ENCODE measurements at places on chromosomes 12 and 14.

GRCh38 chr12:85029456-85029855 lies 6.6 kb downstream of the TSPAN19 start:
- DNase-seq = no peak

DNA sequence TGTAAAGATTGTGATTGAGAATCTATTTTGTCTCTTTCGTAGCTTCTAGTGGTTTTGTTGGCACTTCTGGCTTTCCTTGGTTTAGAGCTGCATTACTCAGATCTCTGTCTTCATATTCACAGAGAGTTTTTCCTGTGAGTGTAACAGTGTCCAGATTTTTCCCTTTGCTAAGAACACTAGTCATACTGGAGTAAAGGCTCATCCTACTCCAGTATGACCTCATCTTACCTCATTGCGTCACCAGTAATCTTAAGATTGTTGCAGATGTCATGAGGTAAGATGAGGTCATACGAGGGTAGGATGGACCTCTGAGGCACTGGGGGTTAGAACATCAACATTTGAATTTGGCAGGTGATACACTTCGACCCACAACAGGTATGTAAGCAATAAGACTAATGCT lies 461.2 kb downstream of the FLRT2 start:
- DNase-seq = no peak

DNA sequence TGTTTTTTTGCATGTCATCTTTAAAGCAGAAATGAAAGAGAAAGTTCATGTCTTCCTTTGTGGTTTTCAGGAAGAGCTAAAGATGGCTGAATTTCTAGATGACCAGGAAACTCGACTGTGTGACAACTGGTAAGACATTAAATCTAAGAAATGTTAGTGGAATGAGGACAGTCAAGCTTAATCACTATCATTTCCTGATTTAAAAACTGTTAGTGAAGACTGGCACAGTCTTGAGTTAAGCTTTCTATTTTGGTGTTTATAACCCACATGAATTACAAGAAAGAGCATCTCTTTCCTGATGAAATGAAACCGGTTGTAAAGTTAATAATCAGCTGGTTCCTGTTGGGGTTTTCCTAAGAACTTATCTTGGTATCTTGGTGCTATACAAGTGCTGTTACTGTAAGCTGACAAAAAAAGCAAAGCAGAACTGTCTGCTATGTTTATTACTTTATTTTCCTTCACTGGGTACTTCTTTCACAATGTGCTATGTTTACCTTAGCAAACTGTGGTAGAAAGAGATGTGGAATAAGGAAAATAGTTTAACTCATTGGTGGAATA lies 5.2 kb downstream of the TRAFD1 start:
- DNase-seq = no peak

DNA sequence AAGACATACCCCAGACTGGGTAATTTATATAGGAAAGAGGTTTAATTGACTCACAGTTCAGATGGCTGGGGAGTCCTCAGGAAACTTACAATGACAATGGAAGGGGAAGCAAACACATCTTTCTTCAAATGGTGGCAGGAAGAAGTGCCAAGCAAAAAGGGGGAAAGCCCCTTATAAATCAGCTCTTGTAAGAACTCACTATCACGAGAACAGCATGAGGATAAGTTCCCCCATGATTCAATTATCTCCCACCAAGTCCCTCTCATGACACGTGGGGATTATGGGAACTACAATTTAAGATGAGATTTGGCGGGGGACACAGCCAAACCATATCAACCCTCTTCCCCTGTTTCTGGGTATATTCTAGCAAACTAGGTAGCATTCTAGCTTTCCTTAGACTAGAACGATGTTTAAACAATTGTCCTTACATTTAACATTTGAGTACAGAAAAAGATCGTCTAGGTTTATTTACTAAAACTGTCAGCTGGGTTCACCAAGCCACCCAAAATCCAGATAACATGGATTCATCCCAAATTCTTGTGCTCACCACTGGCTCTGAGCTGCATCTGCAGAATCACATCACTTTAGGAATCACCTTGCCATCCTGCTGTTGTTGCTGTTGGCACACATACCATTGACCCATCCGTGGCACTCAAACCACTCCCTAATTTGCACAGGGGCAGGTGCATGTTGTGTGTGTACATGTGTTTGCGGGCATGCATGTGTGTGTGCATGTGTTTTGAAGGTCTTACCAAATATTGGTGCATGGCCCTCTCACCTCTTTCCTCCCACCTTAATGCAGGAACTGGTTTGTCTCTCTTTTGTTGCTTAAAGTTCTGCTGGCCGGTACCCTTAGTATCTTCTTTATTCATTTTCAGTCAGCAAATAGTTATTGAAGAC lies 36.4 kb upstream of the VASH1 start:
- no peak for DNase-seq

DNA sequence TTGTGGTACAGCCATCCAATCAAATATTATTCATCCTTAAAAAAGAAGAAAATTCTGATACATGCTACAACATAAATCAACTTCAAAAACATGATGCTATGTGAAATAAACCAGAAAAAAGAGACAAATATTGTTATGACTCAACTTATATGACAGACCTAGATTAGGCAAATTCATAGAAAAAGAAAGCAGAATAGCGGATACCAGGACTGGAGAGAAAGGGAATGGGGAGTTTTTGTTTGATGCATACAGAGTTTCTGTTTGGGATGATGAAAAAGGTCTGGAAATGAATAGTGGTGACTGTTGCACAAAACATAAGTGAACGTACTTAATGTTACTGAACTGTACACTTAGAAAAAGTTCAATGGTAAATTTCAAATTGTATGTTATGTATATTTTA lies 82.3 kb downstream of the SPPL3 start:
- no peak for DNase-seq

GRCh38 chr12:123242116-123242904 lies 9.1 kb downstream of the MTRFR start:
- DNase-seq = no peak

DNA sequence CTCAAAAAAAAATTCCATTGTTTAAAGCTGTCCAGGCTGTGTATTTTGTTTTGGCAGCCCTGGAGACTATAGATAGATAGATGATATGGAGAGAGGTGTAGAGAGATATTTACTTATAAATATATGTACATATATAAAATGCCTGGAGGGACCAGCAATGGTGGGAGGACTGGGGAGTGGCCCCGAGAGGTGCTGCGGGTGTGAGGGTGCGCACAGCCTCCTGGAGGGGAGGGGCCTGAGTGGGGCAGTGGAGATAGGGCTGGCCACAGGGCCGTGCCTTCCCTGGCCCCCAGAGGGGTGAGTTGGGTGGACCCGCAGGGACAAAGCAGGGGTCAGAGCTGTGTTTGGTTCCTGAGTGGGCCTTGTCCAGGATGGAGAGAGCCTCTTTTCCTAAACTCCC lies 6.5 kb downstream of the ADSS1 start:
- DNase-seq = no peak

GRCh38 chr12:115387467-115387901 lies 703.5 kb upstream of the TBX3 start:
- DNase-seq = no peak

- no peak for DNase-seq
These were observed 38.5 kb downstream of the TRIM9 start for GRCh38 chr14:51056421-51056820.

GRCh38 chr12:40684986-40685385 lies 7.3 kb upstream of the CNTN1 start:
- no peak for DNase-seq

GRCh38 chr14:64147126-64147790 lies 146.9 kb downstream of the ESR2 start:
- no peak for DNase-seq

All from stimulated activated CD4-positive, alpha-beta T cell treated with anti-CD3 and anti-CD28 coated beads, Interleukin-15, amount 100 ng/mL, for 24 hours (primary cell).